ENCODE measurements at places on chromosomes 5 and 9.

GRCh38 chr5:156764176-156764971 lies 85.7 kb upstream of the PPP1R2B start:
- DNase-seq: no peak
- H3K36me3 ChIP-seq: peaks cover 4% of the 10 kb centered on the region
- H3K4me1 ChIP-seq: no peaks in the 10 kb centered on the region
- no peak overlapping the region for H3K4me3 ChIP-seq
- no peak overlapping the region for H3K27ac ChIP-seq

DNA sequence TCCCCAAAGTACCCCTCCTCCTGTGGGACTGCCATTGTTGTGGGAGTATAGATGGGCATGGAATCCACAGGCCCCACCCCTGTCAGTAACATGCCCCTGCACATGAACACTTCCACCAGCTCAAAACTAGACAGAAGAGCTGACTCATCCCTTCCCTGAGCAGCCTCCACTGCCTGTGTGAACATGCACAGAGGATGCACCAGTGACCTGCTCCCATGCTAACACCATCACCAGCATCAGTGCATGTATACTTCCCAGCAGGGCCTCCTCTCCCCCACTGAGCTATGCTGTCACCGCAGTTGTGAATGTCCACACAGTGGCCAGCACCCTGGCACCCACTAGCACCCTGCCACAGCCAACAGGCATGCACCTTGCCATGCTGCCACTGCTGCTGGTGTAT lies 939.8 kb downstream of the EFNA5 start:
- no peak overlapping the region for H3K27ac ChIP-seq
- H3K27me3 ChIP-seq: no peaks in the 10 kb centered on the region
- H3K4me1 ChIP-seq: no peaks in the 10 kb centered on the region
- no peak overlapping the region for H3K4me3 ChIP-seq

DNA sequence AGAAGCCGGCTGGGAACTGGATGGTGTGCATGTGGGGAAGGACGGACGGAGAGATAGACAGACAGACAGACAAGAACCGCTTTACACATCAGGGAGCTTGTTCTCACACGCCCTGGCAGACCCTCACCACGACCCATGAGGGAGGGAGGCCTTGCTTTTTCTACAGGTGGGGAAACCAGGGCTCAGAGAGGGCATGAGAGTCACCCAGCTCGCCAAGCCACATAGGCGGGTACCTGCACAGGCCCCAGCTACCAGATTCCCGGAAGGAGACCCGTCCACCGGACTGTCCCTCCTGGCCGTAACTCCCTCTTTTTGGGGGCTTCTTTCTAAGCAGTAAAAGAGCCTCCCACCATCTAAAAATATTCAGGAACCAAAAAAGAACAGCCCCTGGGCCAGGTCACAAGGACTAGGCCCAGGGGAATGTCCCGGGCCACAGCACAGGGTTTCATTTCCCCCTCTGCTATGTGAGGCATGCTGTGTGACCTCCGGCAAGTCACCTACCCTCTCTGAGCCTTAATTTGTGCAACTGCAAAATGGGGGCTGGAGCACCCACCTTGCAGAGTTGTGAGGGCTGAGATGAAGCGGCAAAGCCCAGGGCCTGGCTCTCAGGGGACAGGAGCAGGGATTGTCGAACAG lies 84.4 kb upstream of the SARDH start:
- H3K27ac ChIP-seq: no peak overlapping the region
- DNase-seq: no peak
- peaks cover 1% of the 10 kb centered on the region for H3K36me3 ChIP-seq
- no peak overlapping the region for H3K4me3 ChIP-seq

DNA sequence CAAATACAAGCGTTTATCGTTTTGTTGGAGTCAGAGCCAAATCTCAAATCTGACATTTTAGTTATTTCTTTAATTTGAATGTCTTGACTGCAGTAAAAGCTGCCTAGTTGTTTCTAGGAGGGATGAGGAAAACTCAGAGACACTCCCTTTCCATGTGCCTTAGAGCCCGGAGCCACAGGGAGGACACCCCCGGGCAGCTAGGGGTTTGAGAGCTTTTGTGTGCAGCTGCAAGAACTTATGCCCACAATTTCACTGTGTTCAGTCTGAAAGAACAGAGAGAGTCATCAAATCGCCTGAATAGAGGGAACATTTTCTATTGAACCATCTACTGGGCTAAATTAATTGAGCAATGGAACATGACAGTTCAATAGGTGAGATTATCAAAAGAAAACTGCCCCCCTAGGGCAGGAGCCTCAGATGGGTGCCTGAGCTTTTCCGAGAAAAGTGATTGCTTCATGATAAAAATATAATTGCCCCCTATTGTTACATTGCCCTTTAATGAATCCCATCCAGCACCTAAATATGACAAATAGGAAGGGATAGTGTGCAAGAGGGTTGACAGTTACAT lies 709.3 kb upstream of the RGMB start:
- H3K4me3 ChIP-seq: no peak overlapping the region
- H3K4me1 ChIP-seq: no peaks in the 10 kb centered on the region
- no peaks in the 10 kb centered on the region for H3K36me3 ChIP-seq
- no peak for DNase-seq
- no peaks in the 10 kb centered on the region for H3K27me3 ChIP-seq

DNA sequence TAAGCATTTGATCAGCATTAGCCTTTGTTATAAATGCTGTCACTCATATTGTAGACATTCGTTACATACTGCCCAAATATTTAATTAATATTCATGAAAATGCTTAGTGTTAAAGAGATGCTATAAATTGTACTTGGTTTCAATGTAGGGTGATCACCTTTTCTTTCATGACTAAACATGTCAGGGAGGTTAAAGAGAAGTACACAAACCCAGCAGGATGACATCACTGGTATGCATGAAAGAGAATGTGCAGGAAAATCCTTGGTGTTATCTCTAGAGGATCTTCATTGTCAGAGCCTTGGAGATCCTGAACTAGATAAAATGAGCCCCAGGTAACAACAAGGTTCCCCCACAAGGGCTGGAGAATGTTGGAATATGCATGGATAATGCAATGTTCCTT lies 33.0 kb upstream of the SV2C start:
- peaks cover 57% of the 10 kb centered on the region for H3K27me3 ChIP-seq
- no peak for DNase-seq
- no peaks in the 10 kb centered on the region for H3K4me1 ChIP-seq
- H3K4me3 ChIP-seq: no peak overlapping the region
- H3K27ac ChIP-seq: no peak overlapping the region

- no peaks in the 10 kb centered on the region for H3K36me3 ChIP-seq
- no peak for DNase-seq
- H3K4me3 ChIP-seq: no peak overlapping the region
- peaks cover 8% of the 10 kb centered on the region for H3K4me1 ChIP-seq
- no peaks in the 10 kb centered on the region for H3K27me3 ChIP-seq
Measured at GRCh38 chr5:67316695-67317094, 120.1 kb upstream of the CD180 start.

DNA sequence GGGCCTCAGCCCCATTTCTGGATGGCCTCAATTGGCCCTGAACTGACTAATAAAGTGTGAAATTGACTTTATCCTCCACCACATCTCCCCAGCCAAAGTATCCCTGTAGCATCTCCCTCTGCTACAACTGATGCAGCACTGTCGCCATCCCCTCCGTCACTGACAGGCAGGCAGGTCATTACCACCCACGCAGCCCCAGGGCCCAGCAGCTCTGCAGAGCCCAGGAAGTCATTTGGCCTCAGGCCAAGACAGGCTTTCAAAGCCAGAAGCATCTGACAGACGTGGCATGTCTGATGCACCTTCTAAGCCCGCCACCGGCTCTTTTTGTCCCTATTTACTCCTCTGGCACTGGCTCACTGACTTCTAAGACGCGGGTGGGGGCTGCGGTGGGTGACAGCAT lies 65.3 kb downstream of the ARHGEF37 start:
- no peak overlapping the region for H3K4me3 ChIP-seq
- no peaks in the 10 kb centered on the region for H3K27me3 ChIP-seq
- H3K36me3 ChIP-seq: peaks cover 1% of the 10 kb centered on the region

- H3K4me1 ChIP-seq: peaks cover 16% of the 10 kb centered on the region
- no peak overlapping the region for H3K4me3 ChIP-seq
- no peak overlapping the region for H3K27ac ChIP-seq
Measured at GRCh38 chr5:32315221-32316014, 2.7 kb upstream of the MTMR12 start.

- no peaks in the 10 kb centered on the region for H3K4me1 ChIP-seq
- DNase-seq: no peak
- H3K27ac ChIP-seq: no peak overlapping the region
- no peaks in the 10 kb centered on the region for H3K36me3 ChIP-seq
- peaks cover 14% of the 10 kb centered on the region for H3K27me3 ChIP-seq
Measured at GRCh38 chr5:56763182-56763581, 52.2 kb upstream of the MAP3K1 start.

- peak overlapping the region; percentile 83 for H3K4me3 ChIP-seq
- H3K27ac ChIP-seq: peak overlapping the region; percentile 85
- no peak for DNase-seq
- H3K4me1 ChIP-seq: peaks cover 20% of the 10 kb centered on the region
- H3K27me3 ChIP-seq: peaks cover 55% of the 10 kb centered on the region
Measured at GRCh38 chr9:132162764-132163456, 1.1 kb downstream of the NTNG2 start.

DNA sequence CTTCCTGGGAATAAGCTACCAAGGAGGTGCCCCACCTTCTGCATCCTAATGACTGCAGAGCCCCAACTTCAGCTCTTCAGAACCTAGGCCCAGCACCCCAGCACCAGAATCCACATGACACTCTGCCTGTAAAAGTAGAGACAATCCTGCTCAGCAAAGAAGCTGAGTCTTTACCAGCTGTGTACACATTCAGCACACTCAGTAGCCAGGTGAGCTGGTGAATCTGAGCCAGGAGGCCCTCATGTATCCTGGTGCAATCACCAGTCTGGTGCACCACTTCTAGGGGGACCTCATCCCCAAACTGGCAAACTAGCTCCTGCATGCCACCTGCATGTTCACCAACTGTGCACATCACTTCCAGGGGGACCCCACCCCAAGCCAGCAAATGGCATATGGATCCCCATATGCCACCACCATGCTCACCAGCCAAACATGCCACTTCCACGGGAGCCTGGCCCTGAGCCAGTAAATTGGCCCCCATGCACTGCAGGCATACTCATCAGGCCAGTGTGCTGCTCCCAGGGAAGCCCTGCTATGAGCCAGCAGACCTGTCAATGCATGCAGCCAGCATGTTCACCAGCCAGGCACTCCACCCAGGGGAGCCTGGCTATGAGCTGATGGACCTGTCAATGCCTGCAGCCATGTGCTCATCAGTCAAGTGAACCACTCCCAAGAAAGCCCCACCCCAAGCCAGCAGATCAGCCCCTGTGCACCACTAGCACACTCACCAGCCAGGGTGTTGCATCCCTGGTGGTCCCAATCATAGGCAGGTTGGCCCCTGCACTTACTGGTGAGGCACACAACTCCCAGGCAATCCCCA lies 15.6 kb upstream of the BTNL9 start:
- no peak overlapping the region for H3K27ac ChIP-seq
- H3K27me3 ChIP-seq: peaks cover 74% of the 10 kb centered on the region
- DNase-seq: no peak
- H3K4me3 ChIP-seq: no peak overlapping the region

- H3K4me3 ChIP-seq: no peak overlapping the region
- no peaks in the 10 kb centered on the region for H3K4me1 ChIP-seq
Measured at GRCh38 chr5:8730194-8730593, 815.7 kb downstream of the SEMA5A start.

DNA sequence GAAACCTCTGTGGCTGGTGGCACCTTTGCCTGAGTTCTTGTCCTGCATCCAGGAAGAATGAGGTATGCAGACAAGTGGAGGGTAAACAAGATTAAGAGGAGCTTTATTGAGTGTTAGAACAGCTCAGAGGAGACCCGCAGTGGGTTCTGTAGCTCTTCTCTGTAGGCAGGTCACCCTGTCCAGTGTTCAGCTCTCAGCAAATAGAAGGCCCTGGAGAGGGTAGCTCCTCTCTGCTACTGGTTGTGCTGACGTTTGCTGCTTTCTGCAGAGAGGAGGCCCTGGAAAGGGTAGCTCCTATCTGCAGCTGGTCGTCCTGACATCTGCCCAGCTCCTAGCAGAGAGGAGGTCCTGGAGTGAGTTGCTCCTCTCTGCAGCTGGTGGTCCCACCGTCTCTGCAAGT lies 96.8 kb upstream of the CCDC112 start:
- no peak overlapping the region for H3K27ac ChIP-seq
- H3K27me3 ChIP-seq: no peaks in the 10 kb centered on the region
- no peaks in the 10 kb centered on the region for H3K4me1 ChIP-seq
- H3K4me3 ChIP-seq: no peak overlapping the region

GRCh38 chr9:23123048-23123632 lies 676.5 kb downstream of the DMRTA1 start:
- DNase-seq: no peak
- no peaks in the 10 kb centered on the region for H3K27me3 ChIP-seq
- no peak overlapping the region for H3K4me3 ChIP-seq

GRCh38 chr5:169954786-169955185 lies 25.5 kb downstream of the INSYN2B start:
- no peaks in the 10 kb centered on the region for H3K27me3 ChIP-seq
- H3K4me3 ChIP-seq: peak overlapping the region; percentile 11
- peak overlapping the region; percentile 78 for H3K27ac ChIP-seq
- no peak for DNase-seq
- H3K4me1 ChIP-seq: peaks cover 37% of the 10 kb centered on the region

DNA sequence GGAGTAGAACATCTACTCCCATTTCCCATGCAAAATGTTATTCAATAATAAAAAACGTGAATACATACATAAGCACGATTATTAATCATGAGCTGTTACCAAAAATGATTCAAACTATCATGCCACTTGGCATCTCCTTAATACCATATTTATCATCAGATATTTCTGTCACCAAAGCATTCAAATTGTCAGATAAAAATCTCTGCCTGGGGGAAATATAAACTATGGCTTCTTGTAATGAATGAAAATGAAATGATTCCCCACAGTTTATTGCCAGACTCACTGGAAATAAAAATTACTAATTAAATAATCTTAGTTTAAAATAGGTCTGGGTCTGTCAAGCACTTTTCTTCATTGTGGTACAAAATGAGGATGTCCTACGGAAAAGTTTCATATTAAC lies 265.4 kb downstream of the EDIL3 start:
- no peaks in the 10 kb centered on the region for H3K36me3 ChIP-seq
- DNase-seq: no peak
- no peak overlapping the region for H3K27ac ChIP-seq
- no peaks in the 10 kb centered on the region for H3K27me3 ChIP-seq
- H3K4me1 ChIP-seq: no peaks in the 10 kb centered on the region

GRCh38 chr9:137113385-137114159 lies 961 bp downstream of the DPP7 start:
- H3K27me3 ChIP-seq: no peaks in the 10 kb centered on the region
- no peaks in the 10 kb centered on the region for H3K4me1 ChIP-seq
- H3K27ac ChIP-seq: peak overlapping the region; percentile 51

- no peaks in the 10 kb centered on the region for H3K36me3 ChIP-seq
- H3K27me3 ChIP-seq: peaks cover 9% of the 10 kb centered on the region
- no peak overlapping the region for H3K27ac ChIP-seq
- no peak for DNase-seq
Measured at GRCh38 chr9:27437652-27438373, 86.3 kb upstream of the IFNK start.

- DNase-seq: no peak
- H3K27ac ChIP-seq: no peak overlapping the region
- H3K27me3 ChIP-seq: no peaks in the 10 kb centered on the region
- H3K4me1 ChIP-seq: peaks cover 21% of the 10 kb centered on the region
- no peaks in the 10 kb centered on the region for H3K36me3 ChIP-seq
- H3K4me3 ChIP-seq: no peak overlapping the region
Measured at GRCh38 chr5:102789469-102789868, 34.4 kb downstream of the PAM start.

GRCh38 chr5:150045549-150045948 lies 40.8 kb downstream of the CSF1R start:
- peaks cover 55% of the 10 kb centered on the region for H3K36me3 ChIP-seq
- H3K4me1 ChIP-seq: peaks cover 55% of the 10 kb centered on the region
- no peak for DNase-seq
- peak overlapping the region; percentile 16 for H3K4me3 ChIP-seq

- H3K36me3 ChIP-seq: peaks cover 2% of the 10 kb centered on the region
- H3K27ac ChIP-seq: no peak overlapping the region
- H3K4me3 ChIP-seq: no peak overlapping the region
- peaks cover 18% of the 10 kb centered on the region for H3K27me3 ChIP-seq
- DNase-seq: no peak
Measured at GRCh38 chr5:64165160-64165499, 513 bp upstream of the RNF180 start.
